Common myeloid progenitor, CD34-positive (primary cell): ENCODE measurements at places on chromosomes 2 and 18.

DNA sequence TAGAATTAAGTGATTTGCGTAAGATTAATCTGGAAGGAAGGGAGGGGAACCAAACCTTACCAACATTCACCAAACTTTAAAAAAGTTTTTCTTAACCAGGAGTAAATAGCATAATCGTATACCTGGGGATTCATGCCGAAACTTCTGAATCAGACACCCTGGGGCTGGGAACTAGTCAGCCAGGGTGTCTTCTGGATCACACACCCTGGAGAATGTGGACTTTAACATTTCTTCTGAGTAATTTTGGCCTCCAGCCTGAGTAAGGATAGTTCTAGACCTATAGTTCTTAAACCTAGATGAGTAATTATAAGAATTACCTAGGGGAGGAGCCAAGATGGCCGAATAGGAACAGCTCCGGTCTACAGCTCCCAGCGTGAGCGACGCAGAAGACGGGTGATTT is 44.1 kb upstream of the MEIS1 start:
- H3K27me3 ChIP-seq: no peaks in the 10 kb centered on the region
- no peaks in the 10 kb centered on the region for H3K36me3 ChIP-seq
- H3K4me1 ChIP-seq: no peaks in the 10 kb centered on the region
- H3K4me3 ChIP-seq: no peak overlapping the region

GRCh38 chr18:56373601-56374000 is 264.8 kb downstream of the TXNL1 start:
- H3K4me1 ChIP-seq: peaks cover 5% of the 10 kb centered on the region
- H3K36me3 ChIP-seq: no peaks in the 10 kb centered on the region

DNA sequence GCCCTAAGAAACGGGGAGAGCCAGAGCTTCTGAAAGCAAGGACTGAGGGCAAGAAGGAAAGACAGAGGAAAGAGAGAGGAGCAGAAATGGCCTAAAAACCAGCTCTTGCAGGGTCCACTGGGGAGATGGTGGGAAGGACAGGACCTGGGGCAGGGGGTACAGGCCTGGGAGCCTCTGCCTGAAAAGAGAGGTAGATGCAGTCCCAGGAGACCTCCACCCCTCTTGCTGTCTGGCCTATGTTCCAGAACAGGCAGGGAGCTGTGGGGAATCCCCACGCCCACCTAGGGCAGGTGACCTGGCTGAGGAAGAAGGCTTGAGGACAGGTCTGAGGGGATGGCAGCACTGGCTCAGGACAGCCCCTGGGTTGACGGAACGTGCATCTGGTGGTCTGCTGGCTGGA is 4.6 kb downstream of the CAPN13 start:
- no peaks in the 10 kb centered on the region for H3K36me3 ChIP-seq
- H3K4me1 ChIP-seq: peaks cover 8% of the 10 kb centered on the region
- H3K4me3 ChIP-seq: no peak overlapping the region
- DNase-seq: no peak

DNA sequence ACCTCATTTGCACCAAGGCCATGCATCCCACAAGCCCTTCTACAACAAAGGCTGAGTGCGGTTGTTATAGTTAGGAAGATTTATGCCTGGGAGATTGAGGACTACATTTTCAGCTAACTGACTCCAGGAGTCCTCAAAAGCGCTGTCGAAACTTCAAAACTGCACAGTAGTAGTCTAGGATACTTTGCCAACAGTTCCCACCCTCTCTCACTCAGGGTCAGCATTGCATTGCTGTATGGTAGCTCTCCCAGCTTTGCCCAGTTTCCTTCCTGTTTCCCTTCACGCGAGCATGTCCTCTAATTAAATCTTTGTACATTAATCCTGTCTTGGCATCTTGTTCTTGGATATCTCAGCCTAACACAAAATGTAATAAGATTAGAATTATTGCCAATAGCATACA is 420.6 kb upstream of the UBE2E3 start:
- H3K27ac ChIP-seq: no peak overlapping the region
- no peaks in the 10 kb centered on the region for H3K4me1 ChIP-seq
- no peak overlapping the region for H3K4me3 ChIP-seq
- no peak for DNase-seq
- no peaks in the 10 kb centered on the region for H3K27me3 ChIP-seq

- no peak overlapping the region for H3K27ac ChIP-seq
- no peak for DNase-seq
- no peak overlapping the region for H3K4me3 ChIP-seq
- peaks cover 8% of the 10 kb centered on the region for H3K27me3 ChIP-seq
These were observed 34.1 kb downstream of the PARD6G start for GRCh38 chr18:80213182-80213581.

GRCh38 chr2:31334311-31335026 is 80.1 kb downstream of the XDH start:
- H3K4me3 ChIP-seq: no peak overlapping the region
- H3K4me1 ChIP-seq: no peaks in the 10 kb centered on the region
- H3K27ac ChIP-seq: no peak overlapping the region
- DNase-seq: no peak
- H3K36me3 ChIP-seq: no peaks in the 10 kb centered on the region

GRCh38 chr18:45019469-45019868 is 338.8 kb downstream of the SETBP1 start:
- no peaks in the 10 kb centered on the region for H3K4me1 ChIP-seq
- no peaks in the 10 kb centered on the region for H3K36me3 ChIP-seq
- no peak overlapping the region for H3K4me3 ChIP-seq
- no peak for DNase-seq
- H3K27ac ChIP-seq: no peak overlapping the region
